ENCODE measurements at places on chromosomes 7 and 10.

- DNase-seq: no peak
Measured at GRCh38 chr10:3564346-3565002, 220.5 kb downstream of the KLF6 start.

DNA sequence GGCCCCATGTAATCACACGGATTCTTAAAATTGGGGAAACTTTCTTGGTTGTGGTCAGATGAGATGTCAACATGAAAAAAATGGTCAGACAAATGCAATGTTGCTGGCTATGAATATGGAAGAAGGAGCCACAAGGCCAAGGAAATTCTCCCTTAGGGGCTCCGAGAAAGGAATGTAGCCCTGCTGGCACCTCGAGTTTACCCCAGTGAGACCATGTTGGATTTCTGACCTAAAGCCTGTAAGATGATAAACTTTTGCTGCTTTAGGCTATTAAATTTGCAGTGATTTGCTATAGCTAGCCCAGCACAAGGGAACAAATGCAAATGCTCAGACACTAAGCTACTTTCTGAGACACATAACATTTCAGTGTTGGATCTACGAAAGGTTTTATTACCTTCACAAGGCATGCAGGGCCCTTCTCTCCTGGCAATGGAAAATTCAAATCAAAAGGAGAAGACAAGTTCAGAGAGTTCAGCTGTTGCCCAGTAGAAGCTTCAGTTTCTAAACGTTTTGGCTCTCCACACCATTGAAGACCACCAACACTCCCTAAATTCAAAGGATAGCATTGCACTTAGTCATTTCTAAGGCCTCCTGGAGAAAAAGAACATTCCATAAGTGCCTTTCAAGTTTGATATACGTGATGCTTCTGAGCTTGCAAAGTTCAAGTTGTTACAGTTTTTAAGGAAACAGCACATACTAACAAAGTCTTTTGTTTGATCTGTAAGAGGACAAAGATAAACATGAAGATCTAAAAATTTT is 23.4 kb downstream of the MCMBP start:
- no peak for DNase-seq

GRCh38 chr7:116339564-116339963 is 129.2 kb downstream of the TES start:
- DNase-seq: no peak

DNA sequence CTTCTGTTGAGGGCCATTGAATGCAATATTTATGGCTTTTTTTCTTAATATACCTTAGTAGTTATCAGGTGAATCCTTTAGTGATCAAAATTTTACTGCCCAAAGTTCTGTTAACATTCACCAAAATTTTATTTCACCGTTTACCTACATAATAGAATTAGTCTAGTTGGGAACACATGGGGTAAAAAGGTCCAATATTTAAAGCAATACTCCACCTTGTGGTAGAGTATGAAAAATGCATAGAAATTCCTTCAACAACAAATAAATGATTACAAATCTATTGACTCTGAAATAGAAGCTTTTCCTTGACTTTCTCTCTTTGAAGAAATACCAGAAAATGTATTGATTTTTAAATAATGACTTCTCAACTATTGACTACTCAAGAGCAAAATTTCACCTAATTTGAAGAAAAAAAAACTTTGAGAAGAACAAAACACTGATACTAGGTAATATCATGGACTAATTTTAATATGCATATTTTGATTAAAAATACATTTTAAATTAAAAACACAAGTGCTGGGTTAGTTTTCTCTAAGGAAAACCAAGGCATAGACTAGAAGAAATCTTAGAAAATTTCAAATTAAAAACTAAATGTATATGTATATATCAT is 43.3 kb downstream of the POLR1F start:
- DNase-seq: peak; percentile 19

DNA sequence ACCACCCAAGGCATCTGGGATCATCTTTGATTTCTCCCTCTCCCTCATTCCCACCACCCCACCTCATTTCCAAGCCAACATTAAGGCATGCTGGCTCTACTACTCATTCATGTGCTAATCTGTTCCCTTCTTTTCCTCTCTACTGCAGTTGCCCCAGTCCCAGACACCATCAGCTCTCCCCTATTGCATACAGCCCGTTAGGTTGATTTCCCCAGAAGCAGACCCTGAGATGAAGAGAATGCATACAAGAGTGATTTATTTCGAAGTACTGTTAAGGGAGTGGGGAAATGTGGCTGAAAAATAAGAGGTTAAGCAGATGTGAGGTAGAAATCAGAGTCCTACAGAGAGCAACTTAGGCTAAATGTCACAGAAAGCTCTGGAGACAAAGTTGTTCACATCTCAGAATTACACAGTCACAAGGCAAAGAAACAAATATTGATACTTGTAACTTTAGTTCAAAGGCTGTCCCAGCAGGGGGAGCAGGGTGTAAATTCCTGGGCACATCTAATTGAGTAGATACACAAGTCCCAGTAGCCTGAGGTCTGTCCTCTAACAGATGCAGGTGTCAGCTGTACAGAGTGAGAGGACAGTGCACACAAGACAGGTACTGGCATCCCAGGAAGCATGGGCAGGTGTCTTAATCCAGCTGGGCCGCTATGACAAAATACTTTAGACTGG is 20.9 kb downstream of the AKR1D1 start:
- DNase-seq: peak; percentile 36

DNA sequence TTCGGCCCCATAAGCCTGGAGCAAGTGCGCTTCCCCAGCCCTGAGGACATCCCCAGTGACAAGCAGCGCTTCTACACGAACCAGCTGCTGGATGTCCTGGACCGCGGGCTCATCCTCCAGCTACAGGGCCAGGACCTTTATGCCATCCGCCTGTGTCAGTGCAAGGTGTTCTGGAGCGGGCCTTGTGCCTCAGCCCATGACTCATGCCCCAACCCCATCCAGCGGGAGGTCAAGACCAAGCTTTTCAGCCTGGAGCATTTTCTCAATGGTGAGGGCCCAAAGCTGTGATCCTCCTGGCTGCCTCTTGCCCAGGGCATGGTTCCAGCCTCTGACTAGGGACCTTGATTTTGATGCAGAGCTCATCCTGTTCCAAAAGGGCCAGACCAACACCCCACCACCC is 10.1 kb downstream of the IRF5 start:
- DNase-seq: no peak

DNA sequence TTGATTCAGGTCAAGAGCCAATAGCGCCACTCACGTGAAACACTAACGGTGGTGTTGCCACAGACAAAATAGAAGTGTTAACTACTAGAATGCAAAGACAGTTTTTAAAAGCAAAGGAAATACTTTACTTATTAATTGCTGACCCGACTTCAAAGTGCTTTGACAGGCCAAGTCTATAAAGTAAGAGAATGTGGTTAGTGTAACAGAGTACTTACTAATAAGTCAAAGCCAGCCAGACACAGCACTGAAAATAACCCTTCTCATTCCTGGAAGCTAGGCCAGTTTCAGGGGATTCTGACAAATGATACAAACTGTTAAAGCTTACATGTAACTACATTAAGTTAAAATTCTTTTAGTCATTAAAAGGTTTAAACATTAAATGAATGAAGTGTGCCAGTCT is 50.3 kb downstream of the ENO4 start:
- DNase-seq: no peak

DNA sequence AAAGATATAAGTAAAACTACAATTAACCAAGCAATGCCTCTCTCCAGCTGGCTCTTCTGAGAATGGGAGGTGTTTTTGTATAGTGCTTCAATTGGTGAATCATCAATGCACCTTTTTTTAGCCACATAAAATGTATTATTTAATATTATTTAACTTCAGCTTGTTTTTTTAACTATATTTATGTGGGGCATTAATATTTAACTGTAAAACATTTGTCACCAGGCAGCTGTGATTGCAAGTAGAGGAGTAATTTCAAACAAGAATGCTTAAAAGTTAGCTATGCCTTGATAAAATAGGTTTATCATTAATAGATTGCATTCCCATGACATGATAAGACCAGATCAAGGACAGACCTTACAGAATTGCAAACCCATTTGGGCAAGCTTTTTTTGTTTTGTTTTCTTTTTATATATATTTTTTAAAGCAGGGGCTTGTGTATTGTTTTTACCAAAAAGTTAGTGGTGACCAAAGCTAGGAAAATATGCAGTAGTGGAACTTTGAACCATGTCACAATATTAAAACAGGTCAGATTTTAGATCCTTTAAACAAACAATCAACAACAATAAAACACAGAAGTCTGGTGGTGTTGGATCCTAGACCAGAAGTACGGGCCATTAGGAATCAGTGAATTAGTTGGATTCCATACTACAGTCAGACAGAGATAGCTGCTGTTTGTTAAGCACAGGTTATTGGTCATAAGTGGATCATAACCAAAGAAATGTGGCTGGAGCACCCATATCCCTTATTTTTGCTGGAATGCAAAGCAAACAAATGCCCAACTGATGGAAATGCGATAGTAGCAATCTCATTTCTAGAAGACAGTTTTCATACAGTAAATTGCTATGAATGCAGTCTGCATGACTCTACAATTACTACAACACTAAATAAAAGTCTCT is 2.9 kb downstream of the CAV2 start:
- DNase-seq: no peak

DNA sequence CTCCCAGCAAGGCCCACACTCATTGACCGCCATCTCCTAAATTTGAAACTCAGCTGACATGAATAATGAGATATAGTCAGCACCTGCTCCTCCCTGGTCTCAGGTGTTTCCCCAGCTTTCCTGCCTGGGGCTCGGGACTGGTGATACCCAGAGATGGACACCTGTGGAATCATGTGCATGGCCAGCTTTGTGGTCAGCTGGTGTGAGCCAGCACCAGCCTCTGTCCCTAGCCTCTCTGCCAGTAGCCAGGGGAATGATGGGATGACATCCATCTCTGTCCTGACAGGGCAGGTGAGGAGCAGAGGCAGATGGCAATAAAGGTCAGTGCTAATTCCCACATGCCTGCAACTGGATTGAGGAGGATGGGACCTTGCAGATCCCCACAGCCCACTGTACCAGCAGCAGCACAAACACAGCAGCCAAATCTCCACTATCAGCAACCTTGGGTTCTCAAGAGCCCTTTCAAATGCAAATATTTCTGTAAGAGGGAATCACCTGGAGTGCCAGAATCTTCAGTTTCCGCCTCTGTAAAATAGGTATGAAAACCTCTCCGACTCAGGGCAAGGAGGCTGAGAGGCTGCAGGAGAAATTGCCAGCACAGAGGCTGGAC is 329.2 kb upstream of the ZMIZ1 start:
- no peak for DNase-seq

GRCh38 chr10:28664369-28664740 is 13.0 kb upstream of the BAMBI start:
- DNase-seq: no peak

GRCh38 chr10:75497997-75498883 is 66.8 kb downstream of the LRMDA start:
- DNase-seq: no peak

DNA sequence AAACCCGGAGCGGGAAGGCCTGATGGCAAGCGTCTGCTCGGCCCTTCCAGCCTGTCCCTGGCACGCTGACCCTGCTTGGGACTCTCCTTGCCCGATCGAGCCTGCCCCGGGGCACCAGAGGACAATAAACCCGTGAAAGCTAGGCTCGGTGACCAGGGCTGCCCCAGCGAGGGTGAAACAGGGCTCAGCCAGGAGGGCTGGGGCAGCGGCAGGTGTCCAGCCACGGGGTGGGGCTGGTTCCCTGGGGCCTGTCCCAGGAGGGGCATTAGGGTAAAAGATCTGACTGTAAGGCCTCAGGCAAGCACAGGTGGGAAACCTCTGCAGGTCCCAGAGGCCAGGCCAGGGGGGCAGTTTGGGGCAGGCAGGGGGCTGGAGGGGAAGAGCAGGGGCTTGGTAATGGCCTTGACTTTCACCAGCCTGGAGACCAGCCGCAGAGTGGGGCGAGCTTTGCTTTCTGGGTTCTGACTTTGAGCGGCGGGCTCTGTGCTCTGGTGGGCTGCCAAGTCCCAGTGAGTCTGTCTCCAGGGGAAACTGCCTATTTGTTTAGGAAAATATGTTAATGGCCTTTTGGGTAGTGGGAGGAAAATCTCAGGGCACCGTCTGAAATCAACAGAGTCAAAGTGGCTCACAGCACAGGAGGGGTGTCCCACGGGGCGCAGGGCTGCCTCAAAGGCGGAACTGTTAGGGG is 68.2 kb upstream of the INPP5A start:
- no peak for DNase-seq

DNA sequence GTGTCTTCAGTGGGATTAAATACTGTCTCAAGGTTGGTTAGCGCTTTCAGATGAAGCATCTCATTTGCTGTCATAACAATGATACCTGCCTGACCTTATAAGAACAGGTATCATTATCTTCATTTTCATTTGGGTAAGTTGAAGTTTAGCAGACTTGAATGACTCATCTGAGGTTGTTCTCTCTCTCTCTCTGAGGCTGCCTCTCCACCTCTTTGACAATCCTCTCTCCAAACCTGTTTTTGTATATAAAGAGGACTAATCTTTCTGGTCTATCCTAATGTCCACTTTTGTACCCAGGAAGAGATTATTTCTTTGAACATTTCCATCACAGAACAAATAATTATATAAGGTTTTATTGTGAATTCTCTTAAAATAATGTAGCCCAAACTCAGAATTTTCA is 291.4 kb downstream of the KLF6 start:
- no peak for DNase-seq
